NCI-H2029 (cell line): ENCODE measurements at places on chromosomes 5 and 9.

- peak; percentile 53 for DNase-seq
These were observed 173.5 kb downstream of the TRIM32 start for GRCh38 chr9:116860509-116861120.

DNA sequence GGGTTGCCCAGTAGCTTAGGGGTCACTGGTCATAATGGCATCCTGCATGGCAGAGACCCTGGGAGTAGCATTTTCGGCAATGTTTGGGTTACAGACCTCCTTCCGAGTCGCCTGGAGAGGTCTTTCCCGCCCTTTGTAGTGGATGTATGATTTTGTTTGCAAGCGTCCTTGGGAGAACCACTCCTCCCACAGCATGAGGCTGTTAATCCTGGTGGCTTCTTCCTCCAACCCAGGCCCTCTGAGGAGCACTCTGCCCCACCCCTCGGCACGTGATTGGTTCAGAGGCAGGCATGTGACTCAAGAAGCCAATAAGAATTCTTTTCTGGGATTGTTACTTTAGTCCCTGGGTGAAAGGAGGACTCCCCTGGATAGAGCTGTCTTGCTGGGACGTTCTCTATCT, 30.2 kb upstream of the GRHPR start:
- no peak for DNase-seq

DNA sequence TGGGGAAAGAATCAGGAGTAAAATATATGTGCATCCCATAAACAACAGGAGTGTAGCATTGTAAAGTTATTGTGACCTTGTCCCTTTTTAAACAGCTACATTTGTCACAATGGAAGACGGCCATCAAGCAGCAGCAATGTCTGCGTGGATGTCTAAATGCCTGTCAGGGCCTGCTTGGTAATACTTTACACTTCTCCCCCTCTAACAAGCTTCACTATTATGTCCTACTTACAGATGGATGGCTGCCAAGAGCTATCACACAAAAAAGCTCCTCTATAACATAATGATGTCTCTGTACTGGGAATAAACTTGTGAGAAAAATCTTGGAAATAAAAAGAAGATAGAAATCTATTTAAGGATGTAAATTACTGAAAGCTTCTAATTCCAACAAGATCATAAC, 213.0 kb downstream of the FBXL17 start:
- no peak for DNase-seq

- no peak for DNase-seq
These were observed 37.6 kb upstream of the IPPK start for GRCh38 chr9:92707530-92707929.

DNA sequence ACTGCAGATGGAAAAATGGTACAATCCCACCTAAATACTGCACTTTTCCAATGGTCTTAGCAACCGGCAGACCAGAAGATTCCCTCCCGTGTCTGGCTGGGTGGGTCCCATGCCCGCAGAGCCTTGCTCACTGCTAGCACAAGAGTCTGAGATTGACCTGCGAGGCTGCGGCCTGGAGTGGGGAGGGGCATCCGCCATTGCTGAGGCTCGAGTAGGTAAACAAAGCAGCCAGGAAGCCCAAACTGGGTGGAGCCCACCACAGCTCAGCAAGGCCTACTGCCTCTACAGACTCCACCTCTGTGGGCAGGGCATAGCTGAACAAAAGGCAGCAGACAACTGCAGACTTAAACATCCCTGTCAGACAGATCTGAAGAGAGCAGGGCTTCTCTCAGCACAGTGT, 221.6 kb upstream of the CTNND2 start:
- no peak for DNase-seq

DNA sequence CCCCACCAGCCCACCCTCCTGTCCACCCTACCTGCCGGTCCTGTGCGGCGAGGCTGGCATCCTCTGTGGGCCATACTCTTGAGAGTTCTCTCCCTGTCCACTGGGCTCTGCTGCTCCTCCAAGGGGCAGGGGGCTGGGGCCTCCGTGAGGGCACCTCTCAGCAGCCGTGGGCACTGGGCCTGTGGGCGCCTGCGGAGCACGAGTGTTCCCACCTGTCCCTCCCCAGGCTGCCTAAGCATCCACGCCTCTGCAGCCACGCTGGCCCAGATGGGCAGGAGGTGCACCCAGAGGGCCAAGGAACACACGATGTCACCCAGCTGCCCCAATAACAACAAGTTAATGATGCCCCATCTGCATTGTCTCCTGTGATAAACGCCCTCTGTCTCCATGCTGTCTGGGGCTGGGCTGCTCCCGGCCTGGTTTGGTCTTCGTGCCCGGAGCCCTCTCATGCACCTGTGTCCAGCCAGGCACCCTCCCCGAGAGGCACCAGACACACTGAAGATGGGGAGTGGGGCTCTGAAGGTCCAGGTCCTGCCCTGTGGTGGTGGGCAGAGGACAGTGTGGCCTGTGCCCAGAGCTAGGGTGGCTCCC, 114.5 kb downstream of the RXRA start:
- DNase-seq = no peak

DNA sequence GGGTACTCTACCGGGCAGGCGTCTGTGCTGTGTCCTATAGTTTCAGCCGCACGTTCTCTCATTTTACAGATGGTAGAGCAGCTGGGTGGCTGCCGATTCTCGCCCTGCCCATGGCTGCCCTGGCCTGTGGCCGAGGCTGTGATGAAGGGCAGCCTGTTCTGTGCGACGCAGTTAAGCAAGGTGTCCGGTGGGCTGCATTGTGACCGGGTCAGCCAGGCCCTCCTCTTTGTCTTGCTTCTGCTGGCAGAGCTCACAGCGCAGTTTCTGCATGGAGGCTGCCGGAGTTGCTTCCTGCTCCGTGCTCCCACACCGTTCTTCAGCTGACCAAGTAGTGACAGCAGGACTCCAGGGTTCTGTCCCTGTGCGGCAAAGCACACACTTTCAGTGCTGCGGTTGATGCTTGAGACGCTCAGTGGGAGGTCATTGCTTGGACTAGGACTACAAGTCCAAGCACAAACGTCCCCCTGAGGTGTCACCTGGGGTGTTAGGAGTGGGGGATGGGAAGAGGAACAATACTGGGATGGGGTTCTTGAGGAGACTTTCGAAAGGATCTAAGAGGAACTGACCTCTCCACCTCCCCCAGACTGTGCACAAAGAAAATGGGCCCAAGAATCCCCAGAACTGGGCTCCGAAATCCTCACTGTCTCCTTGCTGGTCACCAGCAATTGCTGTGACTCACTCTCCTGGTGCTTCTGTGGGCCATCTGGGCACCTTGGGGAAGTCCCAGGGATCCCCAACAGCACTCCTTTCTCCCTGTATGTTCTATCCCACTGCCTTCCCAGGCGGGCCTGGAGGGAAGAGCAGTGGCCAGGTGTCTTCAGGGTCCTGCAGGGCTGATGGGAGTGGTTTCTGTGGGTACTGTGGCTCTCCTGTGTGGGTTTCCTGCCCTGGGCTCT, 58.2 kb downstream of the GADD45G start:
- DNase-seq = no peak
